ENCODE measurements at places on chromosomes 1 and 21. TPM values are rescaled to one million over a fixed set of nuclear protein-coding genes. Genes with fewer than 3 reads are reported as not detected.

The FAM177B gene
- total RNA-seq, result 0.63 TPM

The C1QA gene
- total RNA-seq, result 6.1 TPM

The VAMP4 gene
- total RNA-seq, result 13.5 TPM

The SLC26A9 gene
- not detected for total RNA-seq

The INSRR gene
- not detected for total RNA-seq

The CENPF gene
- total RNA-seq, result 0.73 TPM

The PLA2G4A gene
- 2.2 TPM for total RNA-seq

The LEMD1 gene
- total RNA-seq, result 0.31 TPM

The TNFRSF18 gene
- total RNA-seq, result 1.2 TPM

All from mononuclear cell (primary cell).